Foreskin fibroblast (primary cell): ENCODE measurements at places on chromosomes 11 and 22.

DNA sequence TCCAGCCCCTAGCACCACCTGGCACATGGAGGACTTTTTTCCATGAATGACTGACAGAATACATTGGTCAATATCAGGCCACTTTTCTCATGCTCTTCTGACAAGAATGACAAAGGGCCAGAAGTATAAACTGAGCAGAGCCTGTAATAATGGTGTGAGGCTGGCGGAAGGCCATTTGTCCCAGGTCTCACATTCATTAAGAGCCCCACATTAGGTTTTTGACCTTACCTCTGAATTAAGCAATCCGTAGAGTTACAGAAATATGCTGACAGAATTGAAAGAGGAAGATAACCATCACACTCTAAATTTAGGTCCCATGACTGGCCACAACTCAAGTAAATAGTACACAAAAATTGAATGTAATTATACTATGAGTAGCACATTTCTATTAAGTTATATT, 55.2 kb downstream of the SYT9 start:
- DNase-seq: no peak

GRCh38 chr22:21762712-21763581, 27.4 kb upstream of the YPEL1 start:
- no peak for DNase-seq

DNA sequence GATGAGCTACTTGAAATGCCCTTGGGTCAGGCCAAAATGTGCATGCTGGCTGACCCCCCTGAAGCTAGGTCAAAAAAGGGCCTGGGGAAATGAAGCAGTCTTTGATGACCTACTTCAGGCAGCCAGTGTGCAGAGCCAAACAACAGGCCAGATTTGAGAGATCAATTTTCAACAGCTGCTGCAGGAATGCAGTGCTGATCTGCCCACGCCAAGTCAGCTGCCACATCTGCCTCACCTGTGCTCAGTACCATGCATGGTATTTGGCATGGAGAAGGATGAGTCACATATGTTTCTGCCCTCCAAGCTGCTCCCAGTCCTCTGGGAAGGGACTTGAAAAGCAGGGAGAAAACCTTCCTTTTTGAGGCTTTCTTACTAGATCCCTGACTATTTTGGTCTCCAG, 35.8 kb downstream of the MTNR1B start:
- peak; percentile 36 for DNase-seq

GRCh38 chr11:125092669-125093068, 18.8 kb downstream of the TMEM218 start:
- DNase-seq: no peak

DNA sequence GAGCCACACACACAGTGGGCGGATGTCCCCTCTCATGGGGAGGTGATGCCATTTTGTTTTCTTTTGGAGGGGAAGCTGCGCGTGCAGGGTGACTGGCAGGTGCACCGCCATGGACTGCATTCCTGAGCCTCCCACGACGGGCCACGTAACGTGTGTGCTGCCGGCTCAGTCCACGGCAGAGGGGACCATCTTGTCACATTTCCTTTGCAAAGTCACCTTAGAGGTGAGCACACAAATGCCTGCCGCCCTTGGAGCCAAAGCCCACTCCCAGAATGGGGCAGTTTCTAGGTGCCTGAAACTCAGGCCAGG, 262.5 kb downstream of the CTTN start:
- DNase-seq: no peak

DNA sequence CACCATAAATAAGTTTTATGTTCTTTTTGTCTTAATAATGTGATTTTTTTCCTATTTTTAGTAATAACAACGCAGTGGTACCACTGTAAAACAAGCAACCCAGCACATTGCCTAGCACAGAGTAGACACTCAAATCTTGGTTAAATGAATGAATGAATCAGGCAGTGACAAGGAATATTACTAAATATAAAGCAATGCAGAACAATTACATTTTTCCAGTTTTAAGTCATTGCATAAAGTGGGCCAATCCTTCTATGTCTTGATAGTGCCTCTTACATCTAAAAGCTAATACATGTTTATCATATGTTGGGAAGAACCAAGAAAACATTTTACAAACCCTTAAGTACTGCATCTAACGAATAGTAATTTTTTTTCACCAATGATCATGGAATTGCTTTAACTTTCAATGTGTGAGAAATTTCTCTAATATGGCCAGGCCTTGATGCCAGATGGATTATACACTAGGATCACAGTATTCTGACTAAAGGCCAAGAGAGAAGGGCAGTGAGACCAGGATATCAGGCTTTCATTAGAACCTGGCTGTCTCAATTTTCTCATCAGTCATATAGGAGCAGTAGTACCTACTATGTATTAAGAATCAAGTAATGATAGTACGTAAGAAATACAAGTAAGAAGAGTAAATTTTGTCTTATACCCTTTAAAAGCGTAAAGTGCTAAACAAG, 88.5 kb downstream of the TRIM44 start:
- DNase-seq: no peak

DNA sequence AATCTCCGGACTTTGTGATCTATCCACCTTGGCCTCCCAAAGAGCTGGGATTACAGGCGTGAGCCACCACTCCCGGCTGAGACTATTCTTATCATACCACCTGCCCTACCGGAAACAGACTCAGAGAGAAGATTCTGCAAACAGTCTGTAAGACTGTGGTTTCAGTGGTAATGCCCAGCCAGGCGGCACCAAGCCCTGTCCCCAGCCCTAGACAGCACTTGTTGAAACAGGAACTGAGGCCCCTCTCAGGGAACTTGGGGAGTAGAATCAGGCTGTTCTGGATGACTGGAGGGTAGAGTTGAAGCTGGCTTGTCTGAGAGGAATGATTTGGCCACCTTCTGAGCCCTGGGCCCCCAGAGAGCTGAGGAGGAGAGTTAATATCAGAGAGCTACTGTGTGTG, 1.3 kb upstream of the INSC start:
- DNase-seq: no peak

GRCh38 chr11:83467837-83468236, 181.7 kb upstream of the CCDC90B start:
- DNase-seq: no peak
